ENCODE measurements at places on chromosomes 7 and 10.

DNA sequence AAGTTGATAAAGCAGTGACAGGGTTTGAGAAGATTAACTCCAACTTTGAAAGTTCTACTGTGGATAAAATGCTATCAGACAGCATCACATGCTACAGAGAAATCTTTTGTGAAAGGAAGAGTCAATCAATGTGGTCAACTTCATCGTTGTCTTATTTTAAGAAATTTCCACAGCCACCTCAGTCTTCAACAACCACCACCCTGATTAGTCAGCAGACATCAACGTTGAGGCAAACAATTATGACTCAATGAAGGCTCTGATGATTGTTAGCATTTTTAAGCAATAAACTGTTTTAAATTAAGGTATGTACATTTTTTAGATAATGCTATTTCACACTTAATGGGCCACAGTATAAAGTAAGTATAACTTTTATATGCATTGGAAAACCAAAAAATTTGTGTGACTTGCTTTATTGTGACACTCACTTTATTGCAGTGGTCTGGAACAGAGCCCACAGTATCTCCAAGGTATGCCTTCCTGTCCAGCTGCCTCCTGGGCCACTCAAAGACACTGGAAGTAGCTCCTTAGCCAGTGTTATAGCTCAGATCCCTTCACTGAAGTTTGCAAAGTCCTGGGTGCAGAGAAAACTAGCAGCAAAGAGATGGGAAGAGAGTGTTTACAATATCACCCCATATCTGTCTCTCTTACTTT, 293.1 kb downstream of the ARHGAP12 start:
- no peak for DNase-seq

- DNase-seq, result no peak
These were observed 41.2 kb downstream of the TNRC18 start for GRCh38 chr7:5382281-5382892.

DNA sequence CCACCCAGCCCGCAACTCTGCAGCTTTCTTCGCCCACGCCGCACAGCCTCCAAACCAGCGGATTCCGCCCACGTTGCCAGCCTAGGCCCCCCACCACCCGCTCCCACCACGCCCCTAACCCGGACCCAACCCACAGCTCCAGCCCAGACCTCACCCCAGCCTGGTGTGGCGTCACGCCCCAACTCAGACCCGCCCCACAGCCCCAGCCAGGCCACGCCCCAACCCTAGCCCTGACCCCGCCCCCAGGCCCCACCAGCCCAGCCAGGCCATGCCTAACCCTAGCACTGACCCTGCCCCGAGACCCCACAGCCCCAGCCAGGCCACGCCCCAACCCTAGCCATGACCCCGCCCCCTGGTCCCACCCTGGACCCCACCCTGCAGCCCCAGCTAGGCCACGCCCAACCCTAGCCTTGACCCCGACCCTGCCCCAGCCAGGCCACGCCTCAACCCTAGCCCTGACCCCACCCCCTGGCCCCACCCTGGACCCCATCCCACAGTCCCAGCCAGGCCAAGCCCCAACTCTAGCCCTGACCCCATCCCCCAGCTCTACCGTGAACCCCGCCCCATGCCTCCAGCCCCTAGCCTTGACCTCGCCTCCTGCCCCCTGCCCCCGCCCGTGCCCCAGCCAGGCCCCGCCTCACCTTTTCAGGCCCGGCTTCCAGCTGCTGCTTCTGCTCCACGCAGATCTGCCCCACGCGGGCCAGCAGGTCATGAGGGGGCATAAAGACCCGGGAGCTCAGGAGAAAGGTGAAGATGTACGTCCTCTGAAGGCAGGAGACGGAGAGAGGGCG, 64.0 kb downstream of the RASGEF1A start:
- no peak for DNase-seq

- DNase-seq, result peak; percentile 20
These were observed 22.4 kb downstream of the ZFAND2A start for GRCh38 chr7:1137517-1138167.

- no peak for DNase-seq
These were observed 26.0 kb downstream of the PTPRN2 start for GRCh38 chr7:158561659-158562058.

GRCh38 chr7:15681186-15681585, 5.3 kb downstream of the MEOX2 start:
- DNase-seq, result no peak

- peak; percentile 93 for DNase-seq
These were observed 11.2 kb downstream of the CTBP2 start for GRCh38 chr10:125149036-125149679.

GRCh38 chr10:121070275-121071070, 219.3 kb downstream of the WDR11 start:
- DNase-seq, result no peak

GRCh38 chr7:142771353-142771723, 568 bp downstream of the PRSS2 start:
- no peak for DNase-seq

- DNase-seq, result peak; percentile 90
These were observed 98.0 kb downstream of the KAT6B start for GRCh38 chr10:74924251-74924963.

DNA sequence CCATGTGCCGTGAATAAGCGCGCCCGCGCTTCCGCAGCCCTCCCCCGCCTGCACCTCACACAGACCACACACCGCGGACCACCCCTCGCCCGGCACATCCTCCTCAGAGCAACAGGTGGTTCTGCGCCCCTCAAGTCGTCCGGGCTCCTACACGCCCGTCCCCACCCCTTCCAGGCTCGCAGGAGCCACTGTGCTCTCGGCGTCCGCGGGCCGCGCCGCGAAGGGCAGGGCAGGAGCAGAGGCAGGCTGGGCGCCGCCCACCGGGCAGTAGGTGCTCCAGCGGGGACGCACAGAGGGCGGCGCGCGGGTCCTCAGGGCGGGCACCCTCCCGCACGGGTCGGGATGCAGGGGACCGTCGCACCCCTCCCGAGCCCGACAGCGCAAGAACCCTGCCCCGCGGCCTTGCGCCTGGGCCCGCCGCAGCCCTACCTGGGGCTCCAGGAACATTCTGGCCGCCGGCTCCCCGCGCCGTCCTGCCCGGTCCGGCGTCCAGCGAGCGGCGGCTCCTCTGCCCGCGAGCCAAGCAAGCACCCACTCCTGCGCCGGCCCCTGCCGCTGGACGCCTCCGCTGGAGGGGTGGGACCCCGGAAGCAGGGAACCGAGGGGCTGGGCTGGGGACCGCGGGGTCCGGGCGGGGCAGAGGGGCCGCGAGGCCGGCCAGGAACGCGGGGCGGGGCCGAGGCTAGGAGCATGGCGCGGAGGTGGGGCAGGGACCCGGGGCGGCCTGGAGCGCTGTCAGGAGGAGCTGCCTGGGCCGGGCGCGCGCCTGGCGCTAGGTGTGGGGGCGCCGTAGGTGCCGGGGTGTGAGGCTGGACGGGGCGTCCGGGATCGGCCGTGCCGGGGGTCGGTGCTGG, 37.4 kb downstream of the RASGEF1A start:
- DNase-seq, result peak; percentile 27

- no peak for DNase-seq
These were observed 527.1 kb upstream of the FOXK1 start for GRCh38 chr7:4154882-4155535.

GRCh38 chr10:77717336-77717735, 79.7 kb upstream of the KCNMA1 start:
- DNase-seq, result peak; percentile 55

- no peak for DNase-seq
These were observed 19.9 kb upstream of the ATOH7 start for GRCh38 chr10:68251625-68252495.

GRCh38 chr7:156176039-156176438, 363.8 kb upstream of the SHH start:
- no peak for DNase-seq

GRCh38 chr7:30612658-30613265, 18.1 kb downstream of the GARS1 start:
- no peak for DNase-seq

GRCh38 chr10:4170633-4171314, 385.8 kb upstream of the KLF6 start:
- DNase-seq, result no peak

DNA sequence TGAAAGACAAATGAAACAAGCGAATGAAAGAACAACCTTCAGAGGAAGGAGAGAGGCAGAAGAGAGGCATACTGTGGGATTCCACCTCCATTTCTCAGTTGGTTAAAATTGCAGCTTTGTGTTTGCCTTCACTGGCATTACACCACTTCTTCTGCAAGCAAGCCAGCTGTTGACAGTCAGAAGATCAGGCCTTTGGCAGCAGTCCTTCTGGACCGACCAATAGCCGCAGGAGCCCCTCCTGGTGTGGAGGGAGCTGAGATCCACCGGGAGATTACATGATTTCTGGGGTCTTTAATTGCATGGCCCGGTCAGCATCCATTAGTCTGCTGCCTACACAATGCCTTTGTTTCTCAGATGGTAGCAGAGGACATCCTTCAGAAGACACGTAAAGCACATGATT, 206.7 kb downstream of the ADAM12 start:
- DNase-seq, result no peak

All from kidney tubule cell (primary cell).